Left kidney (tissue), 8 donors: ENCODE measurements at places on chromosomes 2 and 18.

- DNase-seq: no peak
Measured at GRCh38 chr18:4020026-4020425, 435.1 kb downstream of the DLGAP1 start.

DNA sequence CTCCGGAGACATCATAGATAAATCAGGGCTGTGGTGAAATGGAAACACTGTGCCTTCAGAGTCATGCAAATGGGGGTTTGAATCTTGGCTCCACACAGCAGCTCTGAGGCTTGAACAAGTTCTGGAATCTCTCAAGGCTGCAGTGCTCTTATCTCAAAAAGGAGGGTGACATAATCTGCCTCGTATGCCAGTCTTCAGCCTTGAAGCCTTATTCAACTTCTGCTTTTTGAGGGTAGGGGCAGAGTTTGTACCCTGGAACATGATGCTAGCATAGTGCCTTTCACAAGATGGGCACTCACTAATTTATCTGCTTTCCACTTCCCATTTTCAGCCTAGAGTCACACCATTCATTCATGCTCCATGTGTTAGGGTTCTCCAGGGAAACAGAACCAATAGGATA, 42.3 kb downstream of the GATA6 start:
- no peak for DNase-seq

GRCh38 chr2:236665572-236666118, 96.0 kb downstream of the ACKR3 start:
- DNase-seq: no peak

GRCh38 chr2:204950695-204951346, 405.5 kb downstream of the PARD3B start:
- no peak for DNase-seq

DNA sequence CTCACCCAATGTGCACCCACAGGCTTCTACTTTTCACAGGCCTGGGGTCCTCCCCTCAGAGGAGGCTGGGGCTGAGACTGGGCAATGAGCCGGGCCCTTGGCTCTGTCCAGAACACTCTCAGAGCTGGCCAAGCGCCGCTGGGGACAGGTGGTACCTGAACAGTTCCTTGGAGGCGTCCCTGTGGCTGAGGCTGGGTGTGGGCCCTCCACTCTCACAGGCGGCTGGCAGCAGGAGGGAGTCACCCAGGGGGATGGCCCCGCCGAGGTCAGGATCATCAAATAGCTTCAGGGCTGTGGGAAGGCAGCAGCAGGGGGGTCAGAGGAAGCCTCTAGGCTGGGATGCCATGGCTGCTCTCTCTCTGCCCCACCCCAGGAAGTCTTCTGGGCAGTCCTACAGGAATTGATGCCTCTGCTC, 27.1 kb downstream of the HS1BP3 start:
- no peak for DNase-seq

GRCh38 chr18:5298156-5298852, 2.8 kb upstream of the ZBTB14 start:
- DNase-seq: no peak

GRCh38 chr2:49515996-49516782, 361.9 kb upstream of the FSHR start:
- DNase-seq: no peak

- DNase-seq: no peak
Measured at GRCh38 chr18:38747153-38747552, 1181.6 kb upstream of the CELF4 start.

- no peak for DNase-seq
Measured at GRCh38 chr2:233802132-233802815, 24.1 kb downstream of the MROH2A start.

GRCh38 chr2:241774419-241775222, 2.0 kb upstream of the GAL3ST2 start:
- DNase-seq: no peak

GRCh38 chr2:142040556-142040955, 90.3 kb downstream of the LRP1B start:
- no peak for DNase-seq
